Fibroblast of skin of left quadriceps (primary cell): ENCODE measurements at places on chromosomes 16 and 17.

- no peak for DNase-seq
Observed at GRCh38 chr17:76331083-76331482, 22.6 kb downstream of the PRPSAP1 start.

DNA sequence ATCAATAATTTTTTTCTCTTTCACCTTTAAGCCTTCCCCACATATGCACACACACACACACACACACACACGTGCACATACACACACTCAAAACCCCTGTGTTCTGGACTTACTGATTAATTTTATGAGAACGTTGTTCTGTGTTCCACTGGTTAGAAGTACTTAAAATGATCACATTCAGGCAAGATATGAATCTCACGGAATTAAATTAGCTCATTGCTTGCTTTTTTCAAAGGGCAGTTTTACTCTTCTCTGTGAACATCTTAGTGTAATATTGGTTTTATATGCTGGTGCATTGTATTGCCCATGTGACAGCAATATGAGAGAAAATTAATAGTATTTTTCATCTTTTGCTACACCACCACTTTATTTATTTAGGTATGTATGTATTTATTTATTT is 377.3 kb upstream of the RBFOX1 start:
- no peak for DNase-seq

GRCh38 chr16:1548727-1549126 is 15.3 kb downstream of the TMEM204 start:
- no peak for DNase-seq

DNA sequence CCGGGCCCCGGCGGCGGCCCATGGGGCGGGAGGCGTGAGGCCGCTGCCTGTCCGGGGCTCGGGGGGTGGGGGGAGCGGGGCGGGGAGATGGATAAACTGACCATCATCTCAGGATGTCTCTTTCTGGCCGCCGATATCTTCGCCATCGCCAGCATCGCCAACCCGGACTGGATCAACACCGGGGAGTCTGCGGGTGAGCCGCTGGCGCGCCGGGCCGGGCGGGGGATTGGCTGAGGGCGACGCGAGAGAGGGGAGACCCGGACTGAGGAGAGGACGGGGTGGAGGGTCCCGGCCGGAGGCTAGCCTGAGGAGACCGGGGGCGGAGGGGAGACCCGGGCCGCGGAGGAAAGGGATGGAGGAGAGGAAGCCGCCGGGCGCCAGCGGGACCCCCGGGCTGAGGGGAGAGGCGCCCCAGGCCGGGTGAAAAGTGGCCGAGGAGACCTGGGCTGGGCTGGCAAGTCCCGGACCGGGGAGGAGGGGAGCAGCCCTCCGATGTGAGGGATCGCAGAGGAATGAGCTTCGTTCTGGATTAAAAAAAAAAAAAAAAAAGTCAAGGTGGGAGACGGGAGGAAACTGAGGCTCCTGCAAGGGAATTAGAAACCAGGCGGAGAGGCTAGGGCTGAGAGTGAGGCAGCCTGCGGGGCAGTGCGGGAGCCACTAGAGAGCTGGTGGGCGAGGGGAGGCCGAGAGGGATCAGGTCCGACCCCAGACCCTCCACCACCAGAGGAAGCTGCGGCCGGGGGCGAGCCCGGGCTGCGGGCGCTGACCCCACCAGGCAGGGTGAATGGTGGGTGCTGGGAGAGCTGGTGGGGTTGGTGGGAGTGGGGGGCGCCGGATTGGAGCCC is 526 bp downstream of the MOSMO start:
- no peak for DNase-seq

DNA sequence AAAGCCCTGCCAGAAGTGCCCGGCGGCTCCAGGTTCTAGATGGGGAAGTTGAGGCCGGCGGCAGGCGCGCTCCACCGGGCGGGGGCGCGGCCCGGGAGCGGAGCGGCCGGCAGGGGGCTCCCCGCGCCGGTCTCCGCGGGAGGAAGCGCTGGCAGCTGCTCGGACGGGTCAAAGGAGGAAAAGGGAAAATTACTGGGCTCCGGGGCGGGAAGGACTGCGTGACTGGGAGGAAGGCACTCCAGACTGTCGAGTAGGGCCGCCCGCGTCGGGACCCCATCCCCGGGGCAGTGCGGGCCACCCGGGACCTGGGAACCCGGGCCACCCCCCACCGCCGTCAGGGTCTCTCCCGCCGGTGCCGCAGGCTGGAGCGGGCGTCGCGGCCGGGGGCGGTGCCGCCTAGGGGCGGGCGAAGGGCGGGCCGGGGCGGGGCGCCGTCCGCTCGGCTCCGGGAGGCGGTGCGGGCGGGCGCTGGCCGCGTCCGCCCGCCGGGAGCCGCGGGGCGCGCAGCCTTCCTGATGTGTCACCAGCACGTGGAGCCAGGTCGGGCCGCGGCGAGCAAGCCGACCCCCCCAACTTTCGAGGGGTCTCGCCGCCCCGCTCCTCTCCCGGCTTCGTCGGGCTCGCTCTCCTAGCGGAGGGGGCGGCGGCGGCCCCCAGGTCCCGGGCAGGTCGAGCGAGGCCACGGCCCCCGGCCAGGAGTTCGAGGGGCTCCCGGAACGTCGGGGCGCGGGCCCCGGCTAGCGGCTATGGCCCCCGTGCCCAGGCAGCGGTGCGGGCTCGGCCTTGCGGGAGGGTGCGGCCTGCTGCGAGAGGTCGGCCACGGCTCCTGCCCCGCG is 167.5 kb downstream of the RAB11FIP4 start:
- DNase-seq: peak; percentile 55

DNA sequence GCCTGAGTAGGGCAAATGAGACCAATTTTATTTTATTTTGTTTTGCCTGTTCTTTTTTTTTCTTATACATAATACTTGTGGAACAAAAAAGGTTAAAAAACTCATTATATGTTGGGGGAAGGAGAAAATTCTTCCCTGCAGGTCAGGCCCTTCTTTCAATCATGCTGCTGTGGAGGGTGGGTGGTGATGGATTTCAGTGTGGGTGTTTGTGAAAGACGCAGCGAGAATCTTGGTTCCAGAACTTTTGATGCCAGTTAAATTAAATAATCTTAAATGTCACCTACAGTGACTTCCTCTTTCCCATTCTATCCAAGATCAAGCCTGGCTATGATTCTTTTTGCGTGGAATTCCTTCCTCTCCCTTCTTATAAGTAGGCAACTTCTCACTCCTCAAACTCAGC is 595.8 kb upstream of the EEF2KMT start:
- no peak for DNase-seq

- no peak for DNase-seq
Observed at GRCh38 chr17:10268005-10268404, 69.6 kb upstream of the GAS7 start.

GRCh38 chr17:77508047-77508715 is 367.4 kb downstream of the SEC14L1 start:
- DNase-seq: no peak

DNA sequence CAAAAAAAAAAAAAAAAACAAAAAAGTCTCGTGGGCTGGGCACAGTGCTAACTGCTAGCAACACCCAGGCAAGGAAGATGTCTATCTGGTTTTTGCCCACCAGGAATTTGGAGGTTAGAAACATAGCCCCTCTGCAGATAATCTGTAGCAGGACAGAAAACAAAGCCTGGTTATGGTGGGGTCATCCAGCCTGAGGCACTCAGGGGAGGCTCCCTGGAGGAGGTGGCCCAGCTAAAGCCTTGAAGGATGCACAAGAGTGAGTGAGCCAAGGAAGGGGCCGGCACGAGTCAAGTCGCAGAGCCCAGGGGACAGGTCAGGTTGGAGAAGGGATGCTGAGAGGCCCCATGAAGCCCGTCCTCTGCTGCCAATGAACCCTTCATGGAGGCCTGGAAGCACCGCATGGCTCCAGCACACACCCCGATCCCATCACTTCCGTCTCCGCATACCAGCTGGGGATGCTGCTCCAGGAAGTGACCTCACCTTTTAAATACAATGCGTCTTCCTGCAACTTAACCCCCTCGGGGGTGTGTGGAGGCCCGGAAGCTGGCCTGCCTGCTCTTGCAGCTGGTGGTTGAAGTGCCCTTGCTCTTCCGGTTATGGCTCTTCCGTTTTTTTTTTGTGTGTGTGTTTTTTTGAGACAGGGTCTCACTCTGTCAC is 86.5 kb downstream of the ENGASE start:
- no peak for DNase-seq

DNA sequence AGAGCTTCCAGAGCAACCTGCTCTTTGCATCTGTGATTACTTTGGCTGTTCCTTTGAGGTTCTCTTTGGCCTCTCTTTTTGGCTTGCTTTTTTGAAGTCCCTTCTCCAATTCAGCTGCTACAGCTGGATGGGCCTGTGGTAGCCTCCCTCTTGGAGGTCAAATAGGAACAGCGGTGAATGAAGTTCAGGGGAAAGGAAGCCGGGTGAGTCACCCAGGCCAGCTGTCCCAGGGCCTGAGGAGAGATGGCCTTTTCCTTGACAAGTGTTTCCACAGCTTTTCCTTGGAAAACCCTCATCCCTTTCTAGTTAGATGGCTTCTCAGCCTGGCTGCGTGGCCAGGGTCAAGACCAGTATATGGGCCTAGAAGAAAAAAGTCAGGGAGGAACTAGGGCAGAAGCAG is 103.1 kb downstream of the STX8 start:
- DNase-seq: no peak

- peak; percentile 82 for DNase-seq
Observed at GRCh38 chr16:11350921-11351335, 5.7 kb downstream of the RMI2 start.

GRCh38 chr17:81967533-81968395 is 6.8 kb upstream of the NOTUM start:
- DNase-seq: peak; percentile 12

- no peak for DNase-seq
Observed at GRCh38 chr17:7220593-7221277, 997 bp downstream of the ACADVL start.

GRCh38 chr16:72768591-72768990 is 279.3 kb downstream of the ZFHX3 start:
- DNase-seq: no peak

GRCh38 chr17:32651084-32651483 is 164.3 kb downstream of the CDK5R1 start:
- DNase-seq: no peak

DNA sequence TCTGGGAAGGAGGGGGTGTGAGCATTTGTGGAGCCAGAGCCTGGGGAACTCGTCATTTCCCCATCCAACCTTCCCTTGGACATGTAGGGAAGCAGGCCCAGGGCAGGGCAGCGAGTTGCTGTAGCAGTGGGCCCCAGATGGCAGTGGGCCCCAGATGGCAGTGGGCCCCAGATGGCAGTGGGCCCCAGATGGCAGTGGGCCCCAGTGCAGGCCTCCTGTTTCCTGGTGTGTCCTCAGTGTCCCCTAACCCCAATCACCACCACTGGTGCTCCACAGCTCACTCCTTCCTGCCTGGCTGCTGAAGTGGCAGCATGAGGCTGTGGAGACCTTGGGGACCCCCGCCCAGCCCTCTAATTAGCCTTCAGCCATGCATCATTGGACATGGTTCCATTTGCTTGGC is 4.5 kb downstream of the KCNJ12 start:
- DNase-seq: no peak

GRCh38 chr17:61574542-61575351 is 16.3 kb downstream of the NACA2 start:
- peak; percentile 17 for DNase-seq

DNA sequence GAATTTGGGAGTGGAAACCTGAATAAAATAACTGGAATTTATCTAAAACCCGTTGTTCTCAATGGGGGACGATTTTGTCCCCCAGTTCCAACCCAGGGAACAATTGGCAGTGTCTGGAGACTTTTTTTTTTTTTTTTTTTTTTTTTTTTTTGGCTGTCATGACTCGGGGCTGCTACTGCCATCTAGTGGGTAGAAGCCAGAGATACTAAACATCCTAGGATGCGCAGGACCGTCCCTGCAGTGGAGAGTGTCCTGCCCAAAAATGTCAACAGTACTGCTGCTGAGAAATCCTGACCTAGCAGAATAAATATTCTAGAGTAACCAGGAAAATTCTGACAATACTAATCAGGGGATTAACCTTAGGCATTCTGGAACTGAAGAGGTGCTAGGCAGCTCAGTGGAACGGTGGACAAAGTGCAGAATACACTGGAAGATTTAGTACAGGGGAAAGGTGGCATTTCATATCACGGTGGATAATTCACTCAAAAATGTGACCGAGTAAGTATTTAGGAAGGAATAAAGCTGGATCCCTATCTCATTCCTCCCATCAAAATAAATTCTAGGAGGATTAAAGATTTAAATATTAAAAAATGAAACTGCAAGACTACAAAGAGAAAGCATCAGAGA is 107.6 kb downstream of the SPECC1 start:
- no peak for DNase-seq

DNA sequence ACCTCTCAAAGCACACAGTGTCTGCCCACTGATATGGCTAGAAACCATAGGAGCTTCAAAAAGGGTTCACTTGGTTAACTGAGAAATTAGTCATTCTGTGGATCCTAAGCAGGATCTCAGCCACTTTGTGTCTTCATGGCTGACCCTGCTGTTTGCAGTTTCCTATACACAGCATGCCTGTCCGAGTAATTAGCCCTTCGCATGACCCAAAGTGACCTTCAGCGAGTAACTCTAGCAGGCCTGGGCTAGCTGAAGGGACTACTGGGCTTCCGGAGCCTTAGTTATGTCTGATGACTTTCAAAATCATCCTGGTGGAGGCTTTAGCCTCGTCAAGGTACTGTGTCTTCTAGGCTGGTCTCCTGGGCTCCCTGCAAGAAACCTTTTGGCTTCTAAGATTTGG is 28.9 kb upstream of the FBXW10B start:
- no peak for DNase-seq

- DNase-seq: no peak
Observed at GRCh38 chr17:72258711-72259110, 137.9 kb downstream of the SOX9 start.

DNA sequence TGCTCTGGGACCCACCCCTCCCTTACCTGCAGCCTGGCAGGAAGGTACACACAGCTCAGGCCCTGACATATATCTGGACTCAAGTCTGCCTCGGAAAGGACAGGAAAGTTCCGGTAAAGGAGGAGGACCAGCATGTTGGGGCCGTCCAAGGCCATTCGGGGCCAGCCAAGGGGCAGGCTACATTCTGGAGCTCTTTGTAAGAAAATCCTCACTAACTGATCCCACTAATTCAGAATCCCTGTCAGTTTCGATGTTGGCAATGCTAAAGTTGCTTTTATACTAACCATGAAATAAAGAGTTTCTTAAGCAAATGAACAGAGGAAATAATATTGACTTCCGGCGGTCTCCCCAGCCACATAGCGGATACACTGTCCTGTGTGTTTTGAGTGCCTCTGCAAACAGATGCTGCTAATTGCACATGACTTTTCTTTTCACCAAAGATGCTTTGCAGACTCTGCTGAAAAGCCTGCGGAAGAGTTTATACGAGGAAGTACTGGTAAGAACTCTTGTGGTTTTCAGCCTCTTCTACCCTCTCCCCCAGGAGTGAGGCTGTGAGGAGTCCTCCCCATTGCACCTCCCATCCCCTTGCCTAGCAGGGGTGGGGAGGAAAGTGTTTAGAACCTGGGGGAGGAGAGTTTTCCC is 54.8 kb downstream of the PLXDC1 start:
- DNase-seq: no peak

- peak; percentile 31 for DNase-seq
Observed at GRCh38 chr17:35801583-35802224, 6.3 kb upstream of the MMP28 start.

GRCh38 chr16:1331712-1332617 is 1.5 kb upstream of the BAIAP3 start:
- DNase-seq: no peak

DNA sequence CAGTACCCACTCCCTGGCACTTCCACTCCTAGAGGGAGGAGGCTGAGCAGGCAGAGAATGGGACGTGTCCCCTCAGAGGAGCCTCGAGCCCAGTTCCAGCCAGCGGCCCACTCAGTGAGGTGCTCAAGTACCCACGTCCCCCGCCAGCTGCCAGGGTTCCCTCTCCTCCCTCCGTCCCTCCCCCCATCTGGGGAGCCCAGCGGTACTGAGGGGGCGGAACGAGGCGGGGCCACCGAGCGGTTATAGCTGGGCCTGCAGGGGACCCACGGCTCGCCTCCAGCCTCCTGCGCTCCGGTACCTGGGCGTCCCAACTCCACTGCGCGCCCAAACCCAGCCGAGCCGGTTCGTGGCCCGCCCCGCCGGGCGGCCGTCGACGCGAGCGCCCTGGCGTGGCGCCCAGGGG is at the start of gene NPW:
Gene NPW (plus strand): TSS at position 268 of the 403 bp plus-strand sequence.
- DNase-seq: no peak
